Left ventricle myocardium superior (tissue), 1 donor: ENCODE measurements at places on chromosomes 2 and 18.

DNA sequence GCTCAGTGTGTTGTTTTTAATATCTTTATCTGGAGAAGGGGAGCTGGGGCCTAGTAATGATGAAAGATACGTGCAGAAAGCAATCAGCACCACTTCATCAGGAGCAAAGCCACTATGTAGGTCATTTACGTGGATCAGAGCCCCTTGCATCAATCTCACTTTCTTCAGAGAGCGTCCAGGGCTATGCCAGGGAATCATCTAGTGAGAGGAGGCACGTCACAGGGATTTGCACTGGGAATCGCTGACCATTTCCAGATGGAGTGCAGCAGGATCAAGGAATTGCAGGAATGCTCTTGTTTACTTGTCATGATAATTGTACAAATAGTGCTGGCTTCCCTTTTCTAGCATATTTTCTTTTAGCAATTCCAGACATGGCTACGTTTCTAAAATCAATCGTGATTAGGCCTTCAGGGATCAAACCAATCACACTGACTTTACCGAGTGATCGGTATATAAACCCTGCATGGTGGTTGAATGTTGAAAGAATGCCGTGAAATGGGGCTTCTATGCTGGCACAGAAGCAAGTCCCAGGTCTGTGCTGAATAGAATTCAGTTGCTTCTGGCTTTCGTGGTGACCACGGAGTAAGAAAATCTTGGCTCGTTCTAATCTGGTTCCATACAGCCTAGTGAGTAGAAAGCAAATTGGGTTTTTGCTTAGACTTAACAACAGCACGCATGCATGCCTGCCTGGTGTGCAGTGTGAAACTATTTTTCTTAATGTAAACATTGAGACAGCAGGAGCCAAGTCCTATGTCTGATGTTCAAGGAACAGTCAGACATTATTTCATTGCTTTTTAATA, 122.8 kb downstream of the TMEM200C start:
- no peak for DNase-seq

DNA sequence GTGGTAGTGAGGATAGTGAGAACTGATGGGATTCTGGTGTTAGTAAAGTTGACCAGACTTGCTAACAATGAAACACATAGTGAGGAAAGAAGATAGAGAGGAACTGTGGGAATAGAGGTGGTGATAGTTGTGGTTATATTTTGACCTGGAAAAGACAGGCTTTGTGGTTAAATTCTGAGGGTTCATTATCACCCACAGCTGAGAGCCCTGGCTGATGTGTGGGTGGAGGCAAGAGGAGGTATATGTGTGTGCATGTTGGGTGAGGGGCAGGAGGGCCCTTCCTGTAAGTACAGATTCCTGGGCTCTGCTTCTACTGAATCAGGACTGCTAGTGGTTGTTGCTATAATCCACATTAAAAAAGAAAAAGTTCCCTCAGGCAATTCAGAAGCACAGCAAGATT, 26.2 kb upstream of the TMEM163 start:
- DNase-seq, result no peak

- no peak for DNase-seq
Observed at GRCh38 chr2:236940916-236941520, 144.7 kb upstream of the COPS8 start.

DNA sequence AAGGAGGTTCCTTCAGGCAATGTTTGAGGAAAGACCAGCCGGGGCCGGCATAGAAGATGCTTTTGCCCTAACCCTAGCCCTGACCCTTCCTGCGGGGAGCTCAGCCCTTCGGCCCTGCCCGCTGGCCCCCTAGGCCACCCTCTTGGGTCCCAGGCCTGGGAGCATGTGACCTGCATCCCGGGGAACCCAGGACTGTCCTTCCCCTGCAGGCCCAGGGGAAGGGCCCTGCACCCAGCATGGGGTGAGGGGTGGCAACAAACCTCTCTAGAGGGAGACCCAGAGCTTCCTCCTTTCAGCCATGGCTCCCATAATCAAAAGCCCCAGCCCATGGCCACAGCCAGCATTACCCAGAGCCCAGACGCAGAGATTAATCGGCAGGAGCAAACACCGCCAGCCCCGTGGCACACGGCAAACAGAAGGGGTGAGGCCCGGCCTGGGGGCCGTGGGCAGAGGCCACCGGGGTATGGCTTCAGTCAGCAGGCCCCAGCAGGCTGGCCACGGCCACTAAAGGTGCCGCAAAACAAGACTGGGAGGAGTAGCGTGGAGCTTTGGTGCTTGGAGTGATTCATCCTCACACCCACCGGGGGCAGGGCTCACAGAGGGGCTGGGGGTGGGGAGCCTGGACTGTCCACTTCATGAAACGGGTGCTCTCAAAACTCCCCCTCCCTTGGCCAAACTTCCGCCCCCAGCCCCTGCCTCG, 61.6 kb upstream of the HPCAL1 start:
- DNase-seq, result peak; percentile 10

GRCh38 chr2:237998530-237998929, 31.7 kb downstream of the UBE2F start:
- DNase-seq, result no peak

DNA sequence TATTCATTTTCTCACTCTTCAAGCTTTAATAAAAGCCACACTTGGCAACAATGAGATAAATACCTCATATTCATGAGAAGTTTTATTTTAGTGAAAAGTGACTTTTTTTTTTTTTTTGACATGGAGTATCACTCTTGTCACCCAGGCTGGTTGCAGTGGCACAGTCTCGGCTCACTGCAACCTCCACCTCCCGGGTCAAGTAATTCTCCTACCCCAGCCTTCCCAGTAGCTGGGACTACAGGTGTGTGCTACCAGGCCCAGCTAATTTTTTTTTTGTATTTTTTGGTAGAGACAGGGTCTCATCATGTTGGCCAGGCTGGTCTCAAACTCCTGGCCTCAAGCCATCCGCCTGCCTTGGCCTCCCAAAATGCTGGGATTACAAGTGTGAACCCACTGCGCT, 47.0 kb downstream of the FRZB start:
- no peak for DNase-seq

GRCh38 chr2:173855661-173856060, 109.5 kb downstream of the SP3 start:
- no peak for DNase-seq

- no peak for DNase-seq
Observed at GRCh38 chr2:196356332-196356731, 185.0 kb upstream of the STK17B start.

DNA sequence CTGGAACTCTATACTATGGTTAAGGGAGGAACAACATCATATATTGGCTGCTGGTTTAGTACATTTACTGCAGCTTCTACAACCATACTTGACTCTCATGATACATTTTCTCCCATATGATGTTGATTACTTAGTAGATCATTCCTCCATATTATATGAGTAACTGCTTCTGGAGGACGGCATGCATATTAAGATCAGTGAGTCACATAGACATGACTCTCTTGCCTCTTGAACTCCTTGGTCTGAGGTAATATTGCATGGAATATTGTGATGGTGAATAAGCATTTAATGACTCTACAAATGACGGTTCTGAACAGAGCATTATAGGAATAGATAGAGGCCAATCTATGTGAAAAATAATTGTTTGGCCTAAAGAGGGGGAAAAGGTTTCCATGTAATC, 418.8 kb upstream of the SPHKAP start:
- DNase-seq, result no peak

GRCh38 chr2:31694444-31694843, 113.7 kb upstream of the SRD5A2 start:
- DNase-seq, result no peak

- no peak for DNase-seq
Observed at GRCh38 chr2:109397893-109398292, 215.9 kb downstream of the SEPTIN10 start.

DNA sequence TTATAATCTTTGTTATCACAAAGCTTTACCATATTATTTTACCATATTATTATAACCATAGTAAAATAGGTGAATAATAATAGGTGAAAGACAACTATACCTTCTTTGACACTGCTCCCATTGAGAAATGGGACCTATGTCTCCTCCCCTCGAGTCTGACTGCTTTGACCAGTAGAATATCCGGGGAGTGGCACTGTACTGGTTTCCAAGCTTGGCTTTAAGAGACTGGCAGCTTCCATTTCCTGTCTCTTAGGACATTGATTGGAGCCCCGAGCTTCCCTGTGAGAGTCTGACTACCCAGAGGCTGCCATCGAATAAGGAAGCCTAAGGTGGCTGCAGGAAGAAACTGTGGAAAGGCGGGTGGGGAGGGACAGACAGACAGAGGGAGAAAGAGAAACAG, 40.1 kb upstream of the PLEKHM3 start:
- DNase-seq, result no peak

- DNase-seq, result no peak
Observed at GRCh38 chr2:59276033-59276432, 1034.9 kb upstream of the FANCL start.

DNA sequence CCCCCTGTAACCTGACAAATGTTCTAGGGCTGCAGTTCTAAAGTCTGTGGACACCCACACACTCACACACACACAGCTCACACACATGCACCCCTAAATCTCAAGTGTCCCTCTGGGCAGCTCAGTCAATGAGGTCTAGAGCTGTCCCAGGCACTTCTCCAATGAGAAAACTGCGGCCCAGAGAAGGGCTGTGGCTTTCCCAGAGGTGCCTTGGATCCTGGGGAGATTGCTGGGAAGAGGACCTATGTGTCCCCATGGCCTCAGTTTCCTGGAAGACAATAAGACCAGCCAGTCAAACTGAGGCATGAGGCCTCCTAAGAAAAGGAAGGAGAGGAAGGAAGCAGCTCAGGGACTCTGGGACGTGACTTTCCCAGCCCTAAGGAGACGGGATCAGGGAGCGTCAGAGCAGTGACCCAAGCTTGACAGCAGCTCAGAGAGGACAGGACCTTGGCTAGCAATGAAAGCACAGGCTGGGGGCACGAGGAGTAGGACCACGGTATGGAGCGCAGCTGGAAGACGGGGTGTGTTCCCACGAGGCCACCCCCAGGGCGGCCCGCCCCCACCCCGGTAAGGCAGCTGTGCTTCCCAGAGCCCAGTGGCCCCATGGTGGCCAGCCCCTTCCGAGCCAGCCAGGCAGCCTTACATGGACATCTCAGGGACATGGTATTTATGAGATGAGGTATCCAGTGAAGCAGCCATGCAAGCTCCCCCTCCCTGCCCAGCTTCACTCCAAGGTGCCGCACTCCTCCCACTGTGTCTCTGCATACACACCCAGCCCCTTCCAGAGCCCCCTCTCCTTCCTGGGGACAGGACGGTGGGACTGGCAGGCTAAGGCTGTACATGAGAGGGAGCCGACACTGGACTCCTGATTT, 46.0 kb downstream of the TNS1 start:
- DNase-seq, result peak; percentile 70

DNA sequence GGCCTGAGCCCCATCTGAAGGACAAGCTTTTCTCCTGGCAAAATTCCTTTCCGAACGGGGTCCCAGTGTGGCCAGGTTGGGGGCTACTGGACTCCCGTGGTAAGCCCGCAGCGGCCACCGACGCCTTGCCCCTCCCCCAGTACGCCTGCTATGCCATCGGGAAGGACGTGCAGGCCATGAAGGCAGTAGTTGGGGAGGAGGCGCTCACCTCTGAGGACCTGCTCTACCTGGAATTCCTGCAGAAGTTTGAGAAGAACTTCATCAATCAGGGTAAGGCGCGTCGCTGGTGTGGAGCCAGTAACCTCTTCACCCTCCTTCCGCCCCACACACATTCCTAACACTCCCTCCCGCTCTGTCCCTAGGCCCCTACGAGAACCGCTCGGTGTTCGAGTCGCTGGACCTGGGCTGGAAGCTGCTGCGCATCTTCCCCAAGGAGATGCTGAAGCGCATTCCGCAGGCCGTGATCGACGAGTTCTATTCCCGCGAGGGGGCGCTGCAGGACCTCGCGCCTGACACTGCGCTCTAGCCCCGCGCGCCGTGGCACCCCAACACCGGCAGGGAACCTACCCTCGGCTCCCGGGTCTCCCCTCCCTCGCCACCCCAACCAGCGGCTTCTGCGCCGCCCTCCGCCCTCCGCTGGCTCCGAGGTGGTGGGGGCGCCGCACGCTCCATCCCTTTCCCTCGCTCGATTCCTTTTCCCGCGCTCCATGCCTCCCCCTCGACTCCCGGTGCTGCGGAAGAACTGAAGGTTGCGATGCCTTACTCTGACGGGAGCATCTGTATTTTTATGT, 13.6 kb upstream of the ANKRD53 start:
- DNase-seq, result peak; percentile 84

DNA sequence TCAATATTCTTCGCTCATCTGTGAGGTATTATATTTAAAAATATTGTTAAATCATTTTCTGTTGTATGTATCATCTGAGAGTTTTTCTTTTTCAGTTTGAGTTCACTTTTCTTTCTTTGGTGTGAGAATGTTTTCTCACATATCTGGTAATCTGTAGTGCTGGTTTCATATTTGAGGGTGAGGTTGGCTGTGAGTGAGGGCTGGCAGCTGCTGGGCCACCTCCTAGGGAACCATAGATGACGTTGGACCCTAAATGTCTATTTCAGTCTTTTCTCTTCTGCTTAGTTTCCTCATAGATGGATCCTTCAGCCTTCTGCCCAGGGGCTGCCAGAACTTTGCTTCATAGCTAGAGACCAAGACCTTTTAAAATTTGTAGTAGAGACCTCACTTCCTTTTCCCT, 33.5 kb downstream of the MGAT5 start:
- DNase-seq, result no peak

- DNase-seq, result no peak
Observed at GRCh38 chr2:10392951-10393639, 55.0 kb downstream of the ODC1 start.

- no peak for DNase-seq
Observed at GRCh38 chr2:229375251-229375650, 104.2 kb upstream of the PID1 start.

GRCh38 chr2:135820003-135820618, 16.9 kb downstream of the LCT start:
- no peak for DNase-seq

DNA sequence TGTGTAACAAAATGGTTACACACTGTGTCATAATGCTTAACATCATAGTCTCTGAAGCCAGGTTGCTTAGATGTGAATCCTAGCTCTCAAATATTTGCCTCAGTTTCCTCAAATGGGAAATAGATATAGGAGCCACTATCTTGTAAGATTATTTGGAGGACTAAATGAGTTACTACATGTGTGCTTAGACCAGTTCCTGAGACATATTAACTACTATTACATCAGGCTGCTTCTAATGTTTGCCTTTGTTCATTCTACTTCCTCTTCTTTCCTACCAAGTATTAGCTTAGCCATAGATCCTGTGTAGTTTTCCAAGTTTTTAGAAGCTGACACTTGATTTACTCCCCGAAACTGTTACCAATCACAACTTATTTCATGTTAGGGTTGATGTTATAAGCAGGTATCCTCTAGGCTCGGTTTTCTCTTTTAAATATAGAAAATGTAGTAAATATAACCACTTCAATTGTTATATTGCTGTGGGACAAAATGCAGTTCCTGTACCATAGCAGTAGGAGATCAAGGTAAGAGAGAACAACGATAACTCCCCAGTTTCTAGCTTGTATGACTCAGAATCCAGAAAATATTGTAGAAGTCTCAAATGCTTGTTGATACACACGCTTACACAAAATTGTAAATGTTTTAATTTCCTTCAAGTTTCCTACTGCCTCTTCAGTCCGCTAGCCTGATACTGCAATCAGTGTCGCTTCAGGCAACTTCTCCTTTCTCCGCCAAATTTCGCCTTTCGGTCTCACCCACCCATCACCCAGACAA, 751 bp upstream of the DNAJC10 start:
- DNase-seq, result no peak
